ENCODE measurements at places on chromosomes 1 and 21. TPM values are rescaled to one million over a fixed set of nuclear protein-coding genes. Genes with fewer than 3 reads are reported as not detected.

The COL16A1 gene
- 166 TPM for polyA plus RNA-seq

The GNAT2 gene
- not detected for polyA plus RNA-seq

The PRELP gene
- polyA plus RNA-seq = 232 TPM

The TRAF3IP3 gene
- 2.3 TPM for polyA plus RNA-seq

The DISP1 gene
- polyA plus RNA-seq = 8.5 TPM

The LCE5A gene
- polyA plus RNA-seq = not detected

The LMX1A gene
- 0.29 TPM for polyA plus RNA-seq

The TMPRSS3 gene
- not detected for polyA plus RNA-seq

The DFFB gene
- polyA plus RNA-seq = 6.7 TPM

The GPX7 gene
- 19.5 TPM for polyA plus RNA-seq

The ATF3 gene
- 118 TPM for polyA plus RNA-seq

The OR14K1 gene
- not detected for polyA plus RNA-seq

- DNase-seq = no peak
Observed at GRCh38 chr1:82245345-82246014, 444.7 kb downstream of the ADGRL2 start.

- DNase-seq = no peak
Observed at GRCh38 chr1:2018217-2019171, 651 bp upstream of the GABRD start.

GRCh38 chr21:42030311-42030710, 20.2 kb upstream of the ZBTB21 start:
- DNase-seq = no peak

GRCh38 chr21:16302851-16303282, 573.1 kb downstream of the USP25 start:
- no peak for DNase-seq

DNA sequence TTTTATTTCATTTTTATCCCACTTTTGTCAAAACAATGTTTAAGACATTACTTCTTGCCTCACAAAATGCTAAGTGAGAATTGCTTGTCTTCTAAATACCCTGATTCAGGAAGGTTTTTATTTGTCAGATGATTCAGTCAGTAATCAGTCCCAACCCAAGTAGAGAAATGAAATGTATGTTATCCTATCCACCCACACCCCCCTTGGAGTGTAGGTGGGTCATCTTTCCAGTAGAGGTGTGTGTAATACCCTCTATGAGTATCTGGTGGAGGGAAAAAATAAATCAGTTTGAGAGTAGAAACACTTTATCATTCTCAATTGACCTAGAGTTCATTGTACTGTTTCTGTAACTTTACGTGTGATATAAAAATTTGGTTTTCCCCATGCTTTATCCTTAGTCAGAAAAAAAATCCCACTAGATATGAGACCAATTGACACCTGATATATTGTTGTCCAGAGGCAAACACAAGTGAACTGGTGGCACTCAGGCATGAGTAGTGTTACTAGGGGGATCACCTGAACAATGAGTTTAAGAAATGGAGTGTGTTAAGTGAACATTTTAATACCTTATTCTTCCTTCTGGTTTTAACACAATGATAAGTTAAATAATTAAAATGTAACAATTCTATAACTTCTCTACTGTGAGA, 153.8 kb upstream of the C1orf105 start:
- DNase-seq = no peak

GRCh38 chr1:1310476-1311053, 2.2 kb downstream of the PUSL1 start:
- no peak for DNase-seq

GRCh38 chr1:86085741-86086409, 70.7 kb downstream of the COL24A1 start:
- no peak for DNase-seq

DNA sequence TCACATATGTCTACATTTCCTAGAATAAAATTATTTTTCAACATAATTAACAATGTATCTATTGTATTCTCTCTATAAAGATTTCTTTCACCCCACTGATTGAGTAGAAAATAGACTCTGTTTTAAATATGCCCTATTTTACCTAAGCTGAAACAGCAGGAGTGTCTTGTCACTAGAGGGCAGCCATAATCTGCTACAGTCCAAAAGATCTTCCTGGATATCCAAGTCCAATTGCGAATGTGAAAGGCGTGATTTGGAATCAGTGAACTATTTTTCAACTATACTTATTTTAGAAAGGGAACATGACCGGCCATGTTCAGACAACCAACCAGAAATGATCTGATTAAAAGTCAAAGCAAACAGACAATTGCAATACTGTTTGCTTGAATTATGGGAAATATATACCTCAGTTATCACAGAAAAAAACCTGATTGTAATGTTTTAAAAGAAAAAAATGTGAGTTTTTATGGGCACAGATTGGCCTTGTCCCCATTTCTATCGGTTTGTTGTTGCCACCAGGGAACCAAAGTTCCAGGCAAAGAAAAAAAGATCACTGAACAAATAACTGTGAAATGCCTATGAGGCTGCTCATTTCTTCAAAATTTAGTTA, 1211.0 kb upstream of the ADGRL4 start:
- peak; percentile 67 for DNase-seq

DNA sequence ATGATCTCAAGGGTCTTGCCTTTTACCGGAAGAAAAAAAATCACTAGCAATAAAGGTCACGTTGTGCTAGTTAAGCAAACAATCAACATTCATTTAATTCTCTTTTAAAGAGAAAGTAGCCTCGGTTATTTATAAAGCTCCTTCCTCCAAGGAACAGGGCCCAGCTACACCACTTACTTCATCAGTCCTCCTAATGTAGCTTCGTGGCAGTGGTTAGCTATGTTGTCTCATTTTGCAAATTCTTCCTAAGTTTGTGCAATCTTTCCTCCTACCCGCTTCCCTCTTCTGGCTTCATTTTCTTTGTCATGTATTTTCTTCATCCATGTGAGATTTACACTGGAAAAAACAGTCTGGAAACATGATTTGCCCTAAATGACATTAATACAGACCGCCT, 554.2 kb downstream of the NUF2 start:
- DNase-seq = no peak

- no peak for DNase-seq
Observed at GRCh38 chr1:94061513-94062443, 59.2 kb downstream of the ABCA4 start.

DNA sequence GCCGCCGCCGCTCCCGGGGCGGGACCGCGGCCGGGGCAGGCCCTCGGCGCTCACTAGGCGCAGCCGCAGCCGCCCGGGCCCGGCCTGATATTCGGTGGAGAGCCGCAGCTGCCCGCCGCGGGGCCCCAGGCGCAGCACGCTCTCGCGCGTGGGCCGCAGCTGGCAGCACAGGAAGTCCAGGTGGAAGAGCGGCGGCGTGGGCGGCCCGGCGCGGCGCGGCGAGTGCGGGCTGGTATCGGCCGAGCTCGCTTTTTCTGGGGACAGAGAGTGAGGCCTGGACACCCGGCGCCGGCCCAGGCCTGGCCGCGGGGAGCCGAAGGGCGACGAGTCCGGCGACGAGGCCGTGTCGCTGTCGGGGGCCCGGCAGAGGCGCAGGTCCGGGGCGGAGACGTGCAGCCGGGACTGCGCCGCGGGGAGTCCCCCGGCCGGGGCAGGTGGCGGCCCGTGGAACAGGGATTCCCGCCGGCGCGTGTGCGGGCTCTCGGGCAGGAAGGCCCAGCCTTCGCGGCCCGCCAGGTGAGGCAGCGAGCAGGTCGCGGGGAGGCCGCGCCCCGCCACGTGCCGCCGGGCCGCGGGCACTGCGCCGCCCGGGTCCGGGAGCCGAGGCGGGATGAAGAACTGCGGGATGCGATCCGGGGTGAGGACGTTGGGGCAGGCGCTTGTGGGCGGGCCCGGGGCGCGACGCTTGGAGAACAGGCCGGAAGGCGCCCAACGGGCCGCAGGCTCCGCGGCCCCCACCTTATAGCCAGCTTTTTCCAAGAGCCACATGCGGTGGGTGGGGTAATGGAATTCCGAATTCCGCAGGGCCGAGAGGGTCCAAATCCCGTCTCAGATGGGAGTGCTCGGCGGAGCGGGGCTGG, 1.2 kb downstream of the C2CD4D start:
- no peak for DNase-seq

DNA sequence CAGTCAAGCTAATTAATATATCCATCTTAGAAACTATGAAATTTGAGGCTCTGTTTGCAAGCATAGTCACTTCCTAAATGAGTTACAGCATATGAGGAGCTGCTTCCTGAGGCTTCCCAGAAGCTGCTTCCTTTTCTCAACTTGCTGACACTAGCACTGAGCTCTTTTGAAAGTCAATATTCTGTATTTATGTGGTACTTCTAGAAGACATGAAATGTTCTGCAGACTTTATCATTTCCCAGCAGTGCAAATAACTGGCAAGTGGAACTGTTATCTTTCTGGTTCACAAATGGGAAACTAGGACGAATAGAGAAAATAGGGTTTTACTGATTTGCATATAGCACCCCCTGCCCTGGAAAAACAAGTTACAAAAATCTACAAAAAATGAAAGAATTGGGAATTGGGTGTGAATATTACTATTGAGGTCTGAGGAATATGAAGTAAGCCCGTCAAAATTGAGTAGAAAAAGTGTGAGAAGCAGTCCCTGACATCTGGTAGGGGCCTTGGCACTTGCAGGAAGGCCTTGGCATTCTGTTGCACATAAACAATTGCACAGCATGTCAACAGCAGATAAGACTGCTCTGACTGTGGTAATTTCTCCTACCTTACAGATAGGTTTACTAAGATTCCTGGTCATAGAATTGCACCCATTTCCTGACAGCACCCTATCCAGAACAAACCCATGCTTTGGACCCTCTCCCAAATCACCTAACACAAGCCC, 7.1 kb downstream of the GIPC2 start:
- no peak for DNase-seq

GRCh38 chr1:239989990-239990389, 101.7 kb upstream of the FMN2 start:
- DNase-seq = no peak

GRCh38 chr1:31364561-31365250, 8.2 kb downstream of the FABP3 start:
- no peak for DNase-seq

DNA sequence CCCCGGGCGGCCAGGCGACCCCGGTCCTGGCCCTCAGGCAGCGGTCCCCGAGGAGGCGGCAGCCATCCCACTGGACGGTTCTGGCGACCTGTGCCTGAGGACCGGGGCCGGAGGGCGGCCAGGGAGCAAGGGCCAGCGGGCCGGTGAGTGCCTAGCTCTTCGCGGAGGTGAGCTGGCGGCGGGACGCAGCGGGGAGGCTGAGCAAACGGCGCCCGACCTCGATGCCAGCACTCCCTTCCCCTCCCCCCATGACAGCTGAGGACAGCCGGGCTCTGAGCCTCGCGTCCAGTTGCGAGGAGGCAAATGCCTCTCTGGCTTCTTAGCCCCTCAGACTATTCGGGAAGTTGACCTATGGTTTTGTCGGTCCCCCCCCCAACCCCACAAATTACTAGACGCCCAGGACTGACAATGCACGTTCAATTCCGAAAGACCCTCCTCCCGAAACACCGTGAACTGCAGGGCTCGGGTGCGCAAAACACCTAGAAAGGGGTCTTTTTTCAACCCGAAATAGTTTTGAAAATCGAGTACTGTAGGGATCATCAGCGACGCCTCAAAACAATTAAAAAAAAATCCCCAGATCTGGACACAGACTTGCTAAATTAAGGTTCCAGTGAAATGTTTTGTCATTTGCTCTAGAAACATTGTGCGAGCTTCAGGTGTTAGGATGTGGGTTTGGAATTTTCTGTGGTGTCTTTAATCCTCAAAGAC, 8.3 kb downstream of the CDKN2C start:
- no peak for DNase-seq

GRCh38 chr1:223709598-223709997, 2.7 kb upstream of the CAPN2 start:
- DNase-seq = no peak

- DNase-seq = no peak
Observed at GRCh38 chr1:101497881-101498559, 261.2 kb downstream of the S1PR1 start.

DNA sequence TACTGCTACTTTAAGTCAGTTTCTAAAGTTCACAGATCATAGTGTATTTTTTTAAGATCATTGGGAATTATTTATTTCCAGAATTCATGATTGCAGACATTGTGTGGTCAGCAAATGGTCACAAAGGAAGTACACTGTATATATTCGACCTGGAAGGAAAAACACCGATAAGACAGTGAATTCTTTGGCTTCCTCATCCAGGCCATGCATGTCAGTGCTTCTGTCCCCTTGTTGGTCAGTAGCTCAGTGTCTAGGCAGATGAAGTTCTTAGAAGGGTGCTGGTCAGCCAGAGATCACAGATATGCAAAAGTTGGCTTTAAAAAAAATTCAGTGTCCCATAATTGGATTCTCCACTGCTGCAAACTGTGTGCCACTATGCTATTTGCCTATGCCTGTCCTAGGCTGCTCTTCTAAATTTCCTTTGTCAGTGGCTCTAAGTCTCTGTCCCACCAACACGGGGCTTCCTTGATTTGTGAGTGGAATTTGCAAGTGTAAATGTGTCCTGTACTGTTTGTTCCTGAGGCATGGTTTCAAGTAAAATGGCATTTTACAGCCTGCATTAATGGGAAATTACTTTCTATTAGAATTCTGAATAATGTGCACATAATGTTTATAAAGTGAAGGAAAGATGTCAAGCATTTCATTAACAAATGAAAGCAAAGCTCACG, 12.0 kb upstream of the VAMP4 start:
- DNase-seq = no peak

- DNase-seq = no peak
Observed at GRCh38 chr1:186708694-186709097, 28.5 kb upstream of the PTGS2 start.

DNA sequence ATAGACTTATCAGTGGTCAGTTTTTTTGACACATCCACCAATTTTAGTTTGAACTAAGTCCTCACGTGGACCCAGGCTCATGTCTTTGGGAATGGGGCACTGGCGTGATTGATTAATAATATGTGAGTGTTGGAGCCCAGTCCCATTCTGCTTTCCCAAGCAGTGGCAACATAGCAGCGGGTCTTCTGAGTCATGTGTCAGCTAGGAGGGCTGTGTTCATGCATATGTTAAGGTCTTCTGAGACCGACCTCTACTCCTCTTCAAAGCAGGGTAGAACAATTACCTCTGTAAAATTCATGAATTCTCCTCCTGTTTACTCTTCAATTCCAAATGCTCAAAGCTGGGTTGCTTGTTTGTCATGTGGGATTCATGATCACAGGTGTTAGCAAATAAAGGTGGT, 291.3 kb downstream of the CAMTA1 start:
- no peak for DNase-seq

DNA sequence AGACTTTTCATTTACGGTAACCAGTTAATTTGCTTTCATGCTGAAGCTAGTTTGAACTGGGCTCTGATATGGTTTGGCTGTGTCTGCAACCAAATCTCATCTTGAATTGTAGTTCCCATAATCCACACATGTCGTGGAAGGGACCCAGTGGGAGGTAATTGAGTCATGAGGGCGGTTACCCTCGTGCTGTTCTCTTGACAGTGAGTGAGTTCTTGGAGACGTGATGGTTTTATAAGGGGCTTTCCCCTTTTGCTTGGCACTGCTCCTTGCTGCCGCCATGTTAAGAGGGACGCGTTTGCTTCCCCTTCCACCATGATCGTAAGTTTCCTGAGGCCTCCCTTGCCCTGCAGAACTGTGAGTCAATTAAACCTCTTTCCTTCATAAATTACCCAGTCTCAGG, 10.3 kb upstream of the FHAD1 start:
- no peak for DNase-seq

- no peak for DNase-seq
Observed at GRCh38 chr1:85495556-85495955, 30.6 kb upstream of the DDAH1 start.

GRCh38 chr1:208238710-208239472, 5.3 kb downstream of the PLXNA2 start:
- DNase-seq = no peak

GRCh38 chr1:167054946-167055630, 35.1 kb downstream of the GPA33 start:
- DNase-seq = no peak

- DNase-seq = no peak
Observed at GRCh38 chr1:232585486-232585885, 44.4 kb downstream of the SIPA1L2 start.
